Activated T-cell treated with anti-CD3 and anti-CD28 coated beads, Interleukin-2, amount 50 U/mL, for 48 hours (primary cell): ENCODE measurements at places on chromosomes 7 and 10.

DNA sequence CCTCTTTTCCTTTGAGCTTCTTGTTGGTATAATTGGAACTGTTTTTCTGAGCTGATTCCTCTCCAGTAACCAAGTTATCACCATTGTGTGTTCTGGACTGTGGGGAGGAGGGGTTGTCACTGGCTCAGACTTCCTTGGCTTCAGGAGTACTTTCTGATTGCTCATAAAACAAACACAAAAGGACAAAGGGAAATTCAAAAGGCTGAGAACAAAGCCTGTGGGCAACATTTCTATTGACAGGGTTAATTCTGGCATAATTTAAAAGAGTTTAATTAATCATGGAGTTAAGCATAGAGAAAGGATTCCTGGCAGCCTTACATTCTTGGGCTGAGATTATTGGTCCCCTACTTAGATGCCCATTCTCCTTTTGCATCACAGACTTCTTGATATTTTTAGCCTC is 222.9 kb upstream of the KMT2E start:
- DNase-seq: no peak

GRCh38 chr7:98418271-98418635 is 17.4 kb upstream of the BAIAP2L1 start:
- no peak for DNase-seq

- peak; percentile 82 for DNase-seq
Observed at GRCh38 chr7:100545360-100546128, 6.5 kb downstream of the AGFG2 start.

DNA sequence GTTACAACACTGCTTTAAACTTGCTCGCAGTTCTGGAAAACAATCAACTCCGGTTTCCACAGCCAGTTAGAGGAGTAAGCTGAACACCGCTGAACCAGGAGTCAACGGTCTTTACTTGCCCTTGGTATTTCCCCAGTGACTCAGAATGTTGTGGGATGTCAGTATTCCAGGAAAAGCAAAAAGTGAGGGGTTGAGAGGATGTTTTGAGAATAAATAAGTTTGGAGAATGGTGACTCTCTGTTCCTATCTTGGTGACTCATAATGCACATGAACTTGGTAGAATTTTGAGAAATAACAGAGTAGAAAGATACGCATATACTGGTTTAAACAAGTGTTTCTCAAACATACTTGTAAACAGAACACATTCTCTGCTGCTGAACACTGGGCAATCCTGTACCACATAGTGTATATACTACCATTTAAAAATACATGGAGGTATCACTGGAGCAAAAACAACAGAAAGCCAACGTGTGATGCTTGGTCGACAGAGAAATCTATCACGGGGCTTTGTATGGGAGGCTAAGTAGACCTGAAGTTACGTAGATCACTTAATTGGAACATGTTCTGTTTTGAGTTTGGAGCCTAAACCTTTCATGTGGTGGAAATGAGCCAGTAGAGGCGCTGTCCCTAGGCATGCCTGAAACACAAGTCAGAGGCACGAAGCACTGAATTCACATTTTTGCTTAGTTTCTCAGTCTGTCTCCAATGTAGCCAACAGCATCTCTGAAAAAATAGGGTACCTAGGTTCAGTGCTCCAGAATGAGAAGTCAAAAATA is 534.3 kb downstream of the PARD3 start:
- no peak for DNase-seq

GRCh38 chr10:48678041-48678440 is 6.6 kb upstream of the WDFY4 start:
- DNase-seq: no peak

- no peak for DNase-seq
Observed at GRCh38 chr10:74863551-74863950, 37.2 kb downstream of the KAT6B start.

DNA sequence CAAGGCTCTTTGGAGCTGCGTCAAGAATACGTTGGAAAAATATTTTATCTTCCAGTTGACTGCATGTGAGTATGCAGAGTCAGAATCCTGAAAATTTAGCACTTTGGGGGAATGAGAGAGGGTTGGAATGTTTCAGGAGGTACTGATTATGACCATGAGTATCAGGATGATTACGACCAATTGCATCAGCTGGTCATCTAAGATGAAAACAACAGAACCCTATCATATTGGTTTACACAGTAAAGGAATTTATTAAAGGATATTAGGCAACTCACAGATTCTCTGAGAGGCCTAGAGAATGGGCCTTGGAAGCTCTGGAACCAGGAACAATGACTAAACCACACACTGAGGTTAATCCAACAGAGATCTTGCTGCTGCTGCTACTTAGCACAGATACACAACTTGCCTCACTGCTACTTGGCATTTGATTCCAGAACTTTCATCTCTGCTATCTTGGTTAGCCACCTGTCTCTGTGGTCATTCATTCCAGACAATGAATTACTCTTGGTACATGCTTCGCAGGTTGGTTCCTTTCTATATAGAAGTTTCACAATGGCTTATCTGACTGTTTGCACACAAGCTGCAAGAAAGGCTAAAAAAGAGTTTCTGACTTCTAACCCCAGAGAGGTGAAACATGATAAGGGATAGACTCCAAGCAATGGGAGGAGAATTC is 68.0 kb upstream of the CTTNBP2 start:
- DNase-seq: no peak

DNA sequence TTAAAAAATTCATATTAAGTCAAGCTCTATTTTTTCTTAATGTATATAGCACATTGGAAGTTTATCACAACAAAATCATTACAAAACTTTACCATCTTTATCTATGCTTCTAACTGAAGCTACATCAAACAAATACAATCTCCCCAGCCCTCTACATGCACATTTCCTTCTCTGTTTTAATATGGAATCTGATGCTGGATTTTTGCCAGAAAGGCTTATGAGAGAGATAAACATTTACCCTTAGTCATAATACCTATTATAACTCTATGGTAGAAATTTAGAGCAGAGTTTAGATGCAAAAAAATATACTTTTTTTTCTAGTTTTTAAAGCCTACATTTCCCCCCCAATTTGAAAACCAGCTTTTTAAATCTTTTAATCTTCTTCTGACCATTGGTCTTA is 1198.6 kb downstream of the GATA3 start:
- no peak for DNase-seq

GRCh38 chr10:11533328-11533781 is 78.1 kb downstream of the USP6NL start:
- DNase-seq: no peak

DNA sequence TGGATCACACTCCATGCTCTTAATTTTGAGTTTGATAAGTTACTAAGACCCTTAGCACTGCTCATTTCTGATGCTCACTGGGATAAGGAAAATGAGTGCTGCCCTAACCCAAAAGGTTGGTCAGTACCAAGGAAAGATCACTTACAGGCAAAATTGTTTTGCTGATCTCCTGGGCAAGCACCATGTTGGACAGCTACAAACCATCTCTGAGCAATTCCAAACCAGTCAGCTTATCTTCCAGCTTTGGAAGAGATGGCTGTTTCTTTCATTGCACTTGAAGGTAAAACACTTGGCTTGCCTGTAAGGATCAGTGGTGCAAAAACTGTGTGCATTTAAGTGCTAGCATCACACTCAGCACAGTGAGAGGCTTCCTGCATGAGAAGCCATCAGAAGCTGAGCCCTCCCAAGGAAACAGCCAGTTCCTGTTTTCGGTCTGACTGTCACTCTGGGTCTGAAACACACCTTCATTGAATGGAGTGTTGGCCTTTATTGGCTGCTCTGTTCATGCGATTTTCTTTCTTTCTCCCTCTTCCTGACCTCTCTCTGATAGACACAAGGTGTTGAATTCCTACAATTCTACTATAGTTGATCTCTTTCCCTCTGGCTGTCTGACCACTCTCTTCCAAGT is 126.4 kb upstream of the GHITM start:
- DNase-seq: no peak

GRCh38 chr7:16998481-16999051 is 116.8 kb upstream of the AGR3 start:
- DNase-seq: no peak

DNA sequence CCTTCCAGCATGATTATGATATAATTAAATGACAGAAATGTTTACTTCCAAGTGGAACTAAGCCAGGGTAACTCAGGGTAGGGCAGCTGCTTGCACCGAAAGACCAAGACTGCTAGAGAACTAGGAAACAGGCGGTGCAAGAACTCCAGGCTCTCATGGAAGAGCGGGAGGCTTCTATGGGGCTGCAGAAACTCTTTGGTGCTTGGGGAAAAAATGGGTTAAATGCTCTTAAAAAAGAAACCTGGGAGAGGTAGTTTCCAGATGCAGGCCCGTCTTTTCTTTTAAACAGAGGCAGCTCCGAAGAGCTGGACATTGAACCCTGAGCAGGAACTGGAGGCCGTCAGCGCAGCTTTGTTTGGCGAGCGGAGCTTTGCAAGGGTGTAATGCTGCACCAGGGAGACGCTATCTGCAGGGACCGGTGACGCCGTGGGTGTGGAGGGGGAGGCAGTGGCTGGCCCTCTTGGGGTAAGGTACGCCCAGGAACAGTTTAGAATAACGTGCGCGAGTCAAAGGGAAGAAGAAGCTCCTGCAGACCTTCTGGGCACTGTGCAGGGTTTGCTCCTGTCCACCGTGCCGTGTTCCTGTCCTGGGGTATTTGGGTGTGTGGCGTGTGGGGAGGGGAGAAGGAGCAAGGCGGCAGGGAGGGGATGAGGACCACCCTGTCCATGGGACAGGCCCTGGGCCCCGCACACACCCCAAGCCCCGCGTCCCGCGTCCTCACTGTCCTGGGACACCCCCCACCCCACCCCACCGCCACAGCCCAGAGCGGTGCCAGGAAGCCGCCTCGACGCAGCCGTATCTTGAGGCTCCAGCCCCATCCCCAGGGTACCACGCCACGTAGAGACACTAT is 59.0 kb downstream of the EGFR start:
- DNase-seq: no peak

GRCh38 chr10:4255751-4256150 is 470.7 kb upstream of the KLF6 start:
- DNase-seq: no peak

DNA sequence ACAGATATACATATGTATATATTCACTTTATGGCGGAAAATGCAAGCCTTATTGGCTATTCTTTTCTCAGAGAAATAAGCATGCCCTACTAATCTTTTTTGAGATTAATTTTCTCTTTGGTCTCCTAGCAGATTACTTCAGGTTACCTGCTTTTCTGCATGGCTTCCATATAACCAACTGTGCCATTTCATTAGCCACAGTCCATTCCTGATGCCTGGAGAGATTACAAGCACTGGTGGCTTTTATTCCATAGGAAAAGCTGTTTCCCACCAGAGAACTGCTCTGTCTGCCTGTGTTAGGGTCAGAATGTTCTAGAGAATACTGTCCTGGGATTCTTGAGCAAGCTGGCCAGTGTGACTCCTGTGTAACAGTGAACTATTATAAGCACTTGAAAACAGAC is 59.8 kb downstream of the LRRN3 start:
- DNase-seq: no peak

- DNase-seq: no peak
Observed at GRCh38 chr10:126459878-126460481, 71.7 kb upstream of the ADAM12 start.

DNA sequence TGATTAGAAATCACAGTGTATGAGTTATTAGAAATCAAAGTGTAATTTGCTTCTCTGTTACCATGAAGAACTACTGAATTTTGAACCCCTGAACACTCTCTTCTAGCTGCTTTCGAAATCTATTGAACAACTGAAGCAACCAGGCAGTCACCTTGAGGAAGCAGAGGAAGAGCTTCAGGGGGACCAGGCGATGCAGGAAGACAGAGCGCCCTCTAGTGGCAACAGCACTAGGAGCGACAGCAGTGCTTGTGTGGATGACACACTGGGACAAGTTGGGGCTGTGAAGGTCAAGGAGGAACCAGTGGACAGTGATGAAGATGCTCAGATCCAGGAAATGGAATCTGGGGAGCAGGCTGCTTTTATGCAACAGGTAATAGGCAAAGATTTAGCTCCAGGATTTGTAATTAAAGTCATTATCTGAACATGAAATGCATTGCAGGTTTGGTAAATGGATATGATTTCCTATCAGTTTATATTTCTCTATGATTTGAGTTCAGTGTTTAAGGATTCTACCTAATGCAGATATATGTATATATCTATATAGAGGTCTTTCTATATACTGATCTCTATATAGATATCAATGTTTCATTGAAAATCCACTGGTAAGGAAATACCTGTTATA is 170.7 kb downstream of the HDAC9 start:
- peak; percentile 71 for DNase-seq

DNA sequence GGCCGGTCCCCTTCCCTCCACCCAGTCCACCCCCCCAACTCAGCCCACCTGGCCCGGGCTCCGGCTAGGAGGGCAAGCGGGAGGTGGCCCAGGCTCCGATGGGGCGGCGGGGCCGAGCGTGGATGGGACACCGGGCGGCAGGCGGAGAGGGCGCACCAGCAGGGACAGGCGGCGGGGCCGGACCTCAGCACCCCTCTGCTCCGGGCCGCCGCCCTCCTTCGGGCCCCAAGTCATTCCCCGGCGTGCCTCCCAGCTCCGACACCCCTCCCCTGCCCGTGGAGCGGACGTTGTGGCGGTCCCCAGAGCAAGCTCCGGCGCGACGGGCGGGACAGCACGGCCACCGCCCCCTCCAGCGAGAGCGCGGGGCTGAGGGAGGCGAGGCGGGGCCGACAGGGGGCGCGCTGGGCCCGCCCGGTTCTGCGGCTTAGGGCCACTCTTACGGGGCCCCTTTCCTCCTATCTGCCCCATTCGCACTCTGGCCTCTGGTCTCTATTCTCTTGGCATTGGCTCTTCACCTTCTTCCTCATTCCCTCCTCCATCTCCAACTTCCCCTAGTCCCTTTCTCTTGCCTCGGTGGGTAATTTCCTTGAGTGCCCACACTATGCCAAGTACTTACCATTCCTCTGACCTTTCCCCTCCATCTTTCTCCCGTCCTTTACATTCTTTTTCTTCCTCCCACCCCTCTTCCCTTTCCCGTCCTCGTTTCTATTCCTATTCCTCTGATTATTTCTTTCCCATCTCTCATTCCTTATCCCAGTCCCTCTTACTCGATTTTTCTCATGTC is 701 bp upstream of the GBX1 start:
- peak; percentile 77 for DNase-seq
